Anterior cingulate cortex (tissue), 58 donors: ENCODE measurements at places on chromosomes 2 and 18.

DNA sequence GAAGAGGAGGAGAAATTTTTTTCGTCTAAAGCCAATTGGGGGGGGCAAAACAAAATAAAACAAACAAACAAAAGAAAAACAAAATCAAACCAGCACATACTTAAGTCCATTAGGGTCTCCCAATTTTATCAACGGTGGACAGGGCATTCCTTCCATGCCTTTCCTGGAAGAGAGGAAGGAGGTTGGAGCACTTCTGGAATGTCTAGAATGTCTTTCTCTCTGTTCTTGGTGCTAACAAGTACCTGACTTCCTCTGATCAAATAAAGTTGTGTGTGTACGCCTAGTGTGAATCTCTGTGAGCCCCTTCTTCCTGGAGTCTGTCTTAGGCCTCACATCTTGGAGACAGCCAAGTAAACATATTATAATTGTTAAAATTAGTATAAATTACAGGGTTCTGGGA is 399.0 kb upstream of the LRRTM1 start:
- no peak for DNase-seq

GRCh38 chr2:85692039-85692645 is 2.0 kb upstream of the GNLY start:
- DNase-seq, result no peak

- no peak for DNase-seq
These were observed 107.1 kb downstream of the THADA start for GRCh38 chr2:43488737-43489136.

DNA sequence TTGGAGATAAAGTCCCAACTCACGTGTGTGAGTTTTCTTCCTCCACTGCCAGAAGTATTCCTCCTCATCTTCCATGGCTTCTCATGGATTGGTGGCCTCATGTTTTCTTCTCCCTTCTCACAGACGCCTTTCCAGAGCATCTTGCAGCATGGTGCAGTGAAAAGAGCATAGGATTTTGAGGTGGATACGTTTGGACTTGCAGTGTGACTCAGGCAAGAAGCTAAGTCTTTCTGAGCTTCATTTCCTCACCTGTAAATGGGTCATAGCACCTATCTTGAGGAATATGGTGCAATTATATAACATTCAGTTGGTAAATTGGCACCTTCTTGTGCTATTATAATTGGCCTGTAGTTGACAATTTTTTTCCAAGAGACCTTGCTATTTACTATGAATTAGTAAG is 247.6 kb downstream of the RDH14 start:
- no peak for DNase-seq

DNA sequence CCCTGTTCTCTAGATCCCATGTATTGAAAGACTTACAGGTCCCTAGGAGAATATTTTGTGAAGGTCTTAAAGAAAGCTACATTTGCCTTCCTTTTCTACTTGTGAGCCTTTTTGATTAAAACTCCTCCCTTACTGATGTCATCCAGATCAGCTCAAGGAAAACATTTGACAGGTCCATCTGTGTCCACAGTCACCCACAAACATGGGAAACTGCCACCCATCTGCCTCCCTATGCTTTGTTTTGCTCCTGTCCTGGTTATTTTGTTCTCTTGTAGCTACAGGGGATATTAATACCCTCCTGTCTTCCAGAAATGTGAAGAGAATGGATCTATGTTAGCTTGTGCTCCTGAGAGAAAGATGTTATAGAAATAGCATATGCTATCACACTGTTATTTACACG is 203.6 kb upstream of the GALNT5 start:
- no peak for DNase-seq

GRCh38 chr18:48932822-48933510 is 17.8 kb downstream of the SMAD7 start:
- DNase-seq, result no peak

- no peak for DNase-seq
These were observed 836 bp downstream of the DTNA start for GRCh38 chr18:34710934-34711333.

DNA sequence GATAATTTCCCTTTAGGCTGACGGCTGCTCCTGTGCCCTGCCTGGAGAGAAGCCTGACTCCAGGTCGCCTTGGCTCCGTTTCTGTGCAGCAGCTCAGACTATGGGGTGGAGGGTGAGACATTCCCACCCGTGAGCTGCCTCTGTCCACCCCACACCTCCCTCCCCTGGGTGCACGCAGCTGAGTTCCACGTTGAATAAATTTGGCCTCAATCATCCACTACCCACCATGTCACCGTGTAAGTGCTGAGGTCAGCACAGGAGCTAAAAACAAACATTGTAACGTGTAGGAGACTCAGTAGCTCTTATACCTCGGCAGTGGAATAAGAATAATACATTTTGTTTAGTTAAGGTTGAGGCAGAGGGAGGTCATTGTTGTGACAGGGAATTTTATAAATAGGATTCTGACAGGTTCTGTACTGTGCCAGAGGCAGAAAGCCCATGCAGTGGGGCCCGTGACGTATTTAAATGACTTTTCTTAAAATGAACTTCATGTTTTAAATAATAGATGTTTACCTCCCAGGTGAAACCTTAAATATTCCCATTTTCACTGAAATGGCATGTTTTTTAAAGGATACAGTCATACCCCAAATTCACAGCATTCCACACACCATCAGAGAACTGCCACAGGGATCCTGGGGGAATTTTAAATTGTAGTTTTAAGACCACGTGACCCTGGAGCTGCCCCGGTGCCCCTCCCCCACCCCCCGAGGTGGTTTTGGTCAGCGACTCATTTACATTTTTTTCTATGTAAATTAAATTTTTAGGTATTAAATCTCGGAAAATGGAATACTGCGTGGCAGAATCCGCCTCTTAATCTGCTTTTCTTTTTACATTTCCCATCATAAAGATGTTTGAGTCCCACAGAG is 50.2 kb downstream of the NFATC1 start:
- DNase-seq, result no peak

DNA sequence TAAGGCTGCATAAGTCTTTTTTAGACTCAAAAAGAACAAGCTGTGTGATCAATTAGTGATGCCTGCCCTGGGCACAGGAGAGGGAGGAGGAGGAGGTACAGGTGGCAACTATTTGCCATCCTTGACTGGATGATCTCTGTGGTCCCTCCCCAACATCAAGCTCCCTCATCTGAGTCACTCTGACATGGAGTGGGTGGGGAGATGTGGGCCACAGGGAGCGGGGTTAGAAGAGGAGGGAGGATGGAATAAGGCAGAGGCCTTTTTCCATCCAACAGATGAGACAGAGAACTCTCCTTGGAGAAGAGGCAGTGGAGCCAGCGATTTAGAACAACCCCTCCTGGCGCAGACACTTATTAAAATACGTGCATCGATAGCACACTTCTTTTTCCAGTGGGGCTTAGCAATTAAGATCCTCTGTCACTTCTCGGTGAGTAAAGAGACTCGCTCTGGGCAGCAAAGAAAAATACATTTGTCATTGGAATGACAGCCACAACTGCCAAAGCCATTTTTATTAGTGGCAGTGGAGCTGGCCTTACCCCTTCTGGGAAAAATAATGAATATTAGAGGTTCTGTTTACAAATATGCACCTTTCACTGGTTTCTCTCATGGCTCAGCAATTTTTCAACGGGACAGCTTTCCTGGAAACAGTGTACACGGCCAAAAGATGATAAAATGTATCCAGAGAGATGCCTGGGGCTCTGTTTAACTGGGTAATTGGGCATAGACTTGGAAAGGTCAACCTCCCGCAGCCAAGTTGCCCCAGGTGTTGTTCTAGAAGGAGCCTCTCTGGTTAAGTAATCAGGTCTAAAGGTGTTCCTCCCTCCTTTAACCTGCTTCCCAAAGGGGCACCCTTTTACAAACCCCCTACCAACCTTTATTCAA is 238.4 kb upstream of the CXCR4 start:
- no peak for DNase-seq

DNA sequence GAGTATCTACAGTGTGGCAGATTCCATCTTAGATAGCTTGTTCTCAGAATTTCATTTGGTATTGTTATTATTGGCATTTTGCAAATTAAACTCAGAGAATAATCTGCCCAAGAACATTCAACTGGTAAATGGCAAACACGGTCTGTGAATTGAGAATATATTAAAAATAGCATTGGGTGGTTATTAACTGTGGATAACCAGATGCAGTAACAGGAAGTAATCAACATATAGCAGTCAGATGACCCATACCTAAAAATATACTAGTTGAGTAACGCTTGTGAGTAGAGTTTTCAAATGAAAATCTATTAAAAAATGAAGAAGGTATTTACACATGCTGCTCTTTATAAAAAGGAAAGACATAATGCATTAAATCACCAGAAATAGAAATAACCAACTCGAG is 129.5 kb downstream of the ZNF804A start:
- no peak for DNase-seq

DNA sequence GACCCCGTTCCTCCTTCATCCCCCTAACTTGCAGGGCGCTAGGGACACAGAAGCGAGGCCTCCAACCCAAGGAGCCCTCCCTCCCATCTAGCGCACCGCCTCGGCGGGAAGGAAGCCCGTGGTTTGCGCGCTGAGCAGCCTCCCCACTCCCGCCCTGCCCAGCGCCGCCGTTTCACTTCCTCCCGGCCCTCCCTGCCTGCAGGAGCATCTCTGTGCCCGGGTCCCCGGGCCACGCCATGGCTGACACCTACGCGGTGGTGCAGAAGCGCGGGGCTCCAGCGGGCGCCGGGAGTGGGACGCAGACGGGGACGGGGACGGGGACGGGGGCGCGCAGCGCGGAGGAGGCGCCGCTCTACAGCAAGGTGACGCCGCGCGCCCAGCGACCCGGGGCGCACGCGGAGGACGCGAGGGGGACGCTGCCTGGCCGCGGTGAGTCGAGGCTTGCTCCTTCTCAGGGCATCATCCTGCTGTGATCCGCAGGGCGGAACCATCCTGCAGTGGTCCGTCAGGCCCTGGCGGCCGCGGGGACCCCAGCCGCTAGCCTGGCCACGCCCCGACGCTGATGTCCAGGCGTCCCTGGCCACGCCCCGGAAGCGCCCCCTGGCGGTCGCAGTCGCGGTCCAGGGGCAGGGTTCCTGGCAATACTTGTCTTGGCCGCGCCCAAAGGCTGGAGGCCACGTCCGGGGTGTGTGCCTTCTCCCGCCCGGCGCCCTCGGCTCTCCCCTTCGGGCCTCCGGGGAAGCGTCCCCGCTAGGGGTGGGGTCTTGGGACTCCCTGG is 16.4 kb downstream of the PTPN18 start:
- DNase-seq, result peak; percentile 61

DNA sequence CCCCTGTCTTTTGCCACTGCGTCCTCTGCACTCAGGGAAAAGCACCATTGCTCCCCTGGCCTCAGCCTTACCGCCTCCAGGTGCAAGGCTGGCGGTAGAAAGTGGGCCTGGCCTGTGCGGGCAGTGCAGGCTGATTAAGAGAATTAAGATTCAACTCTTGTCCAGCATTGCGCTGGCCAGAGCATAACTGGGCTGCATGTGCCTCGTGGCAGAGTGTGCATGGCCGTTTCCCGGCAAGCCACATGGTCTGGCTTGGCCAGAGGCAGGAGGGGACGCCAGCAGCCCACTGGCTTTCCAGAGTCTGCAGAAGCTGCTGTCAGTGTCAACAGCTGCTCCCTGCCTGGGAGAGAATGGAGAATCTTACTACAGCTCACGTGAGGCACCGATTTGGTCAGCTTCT is 12.3 kb downstream of the NTSR2 start:
- no peak for DNase-seq

GRCh38 chr2:84077496-84077895 is 381.6 kb downstream of the SUCLG1 start:
- DNase-seq, result no peak

DNA sequence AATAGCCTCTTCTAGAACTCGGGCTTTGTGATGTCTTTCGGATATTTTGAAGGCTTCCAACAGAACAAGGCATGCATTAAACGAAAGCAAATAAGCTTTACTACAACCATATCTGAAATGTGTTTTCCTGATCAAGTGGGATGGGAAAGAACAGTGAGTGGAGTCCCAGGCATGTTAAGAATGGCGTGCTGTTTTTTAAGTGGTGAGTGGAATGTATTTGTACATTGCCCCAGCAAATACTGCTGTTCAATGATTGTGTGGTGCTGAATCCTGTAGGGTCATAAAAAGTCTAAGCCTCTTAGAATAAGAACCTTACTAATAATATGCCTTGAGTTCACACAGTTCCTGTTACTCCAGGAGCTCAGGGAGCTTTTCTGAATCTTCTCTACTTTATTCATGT is 52.5 kb downstream of the POMC start:
- DNase-seq, result no peak

DNA sequence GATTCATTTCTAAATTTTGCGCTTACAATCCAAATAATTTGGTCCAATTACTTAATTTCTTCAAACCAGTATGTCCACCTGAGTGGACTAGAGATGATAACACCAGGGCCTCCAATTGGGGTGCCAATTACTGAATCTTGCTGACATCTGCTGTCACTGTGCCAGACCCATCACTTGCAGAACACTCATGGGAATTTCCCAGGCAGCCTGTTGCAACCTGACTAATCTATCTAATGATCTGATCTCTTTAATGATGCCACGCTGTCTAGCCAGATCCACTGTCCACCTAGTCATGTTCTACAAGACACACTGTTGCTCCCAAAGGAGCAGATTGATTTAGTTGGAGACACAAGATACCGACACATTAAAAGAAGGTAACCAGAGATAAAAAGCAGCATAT is 11.8 kb upstream of the LRP1B start:
- no peak for DNase-seq

DNA sequence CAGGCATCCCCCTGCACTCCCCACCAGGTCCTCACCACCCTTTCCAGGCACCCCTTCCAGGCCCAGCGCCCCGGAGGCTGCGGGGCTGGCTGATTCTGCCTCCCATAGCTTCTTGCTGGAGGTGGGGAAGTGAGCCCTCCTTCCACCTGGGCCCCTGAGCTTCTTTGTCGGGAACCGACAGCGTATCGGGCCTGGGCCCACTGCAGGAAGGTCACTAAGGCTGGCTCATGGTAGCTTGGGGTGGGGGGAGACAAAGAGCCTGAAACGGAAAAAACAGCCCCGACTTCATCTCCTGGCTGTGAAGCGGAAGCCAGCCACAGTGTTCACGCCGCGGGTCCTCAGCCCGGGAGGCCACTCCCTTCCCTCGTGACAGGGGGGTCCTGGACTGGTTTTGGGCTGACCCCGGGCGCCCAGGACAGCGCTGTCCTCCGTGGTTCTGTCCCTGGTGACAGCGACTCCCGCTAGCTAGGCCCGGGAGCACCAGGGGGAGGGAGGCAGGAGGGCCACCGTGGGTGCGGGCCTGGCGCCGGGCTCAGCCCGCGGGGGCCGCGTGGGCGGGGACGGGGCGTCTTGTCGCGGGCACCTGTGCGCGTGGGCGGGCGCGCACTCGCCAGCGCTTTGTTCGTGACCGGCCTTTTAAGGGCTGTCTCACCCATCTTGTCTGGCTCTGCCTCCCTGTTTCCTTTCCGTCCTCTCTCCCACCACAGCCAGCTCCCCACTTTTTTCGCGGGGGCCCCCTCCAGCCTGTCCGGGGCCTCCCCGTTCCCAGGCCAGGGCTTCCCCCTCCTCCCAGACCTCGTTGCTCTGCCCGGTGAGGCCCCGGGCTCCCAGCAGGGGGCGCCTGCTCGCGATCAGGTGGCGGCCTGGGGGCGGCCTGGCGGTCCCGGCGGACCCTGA is 64.9 kb downstream of the DNMT3A start:
- DNase-seq, result no peak

GRCh38 chr2:168687314-168687713 is 115.1 kb upstream of the NOSTRIN start:
- DNase-seq, result peak; percentile 5
